Glutamatergic neuron (in vitro differentiated cells): ENCODE measurements at places on chromosomes 12 and 14. TPM values are rescaled to one million over a fixed set of nuclear protein-coding genes. Genes with fewer than 3 reads are reported as not detected.
A peak's percentile ranks its signal among the peaks of the same experiment; 100 is the strongest.

- peaks cover 11% of the 10 kb centered on the region for H3K27me3 ChIP-seq
- H3K36me3 ChIP-seq = no peaks in the 10 kb centered on the region
- no peak for DNase-seq
Observed at GRCh38 chr12:27024291-27024690, 1.9 kb downstream of the MED21 start.

RPAP3 gene
- total RNA-seq = 29.5 TPM

GRCh38 chr12:26149968-26150500 is 25.2 kb upstream of the BHLHE41 start:
- peaks cover 5% of the 10 kb centered on the region for H3K27me3 ChIP-seq
- no peak for DNase-seq
- no peak overlapping the region for H3K27ac ChIP-seq
- H3K36me3 ChIP-seq = no peaks in the 10 kb centered on the region
- H3K4me1 ChIP-seq = no peaks in the 10 kb centered on the region

FAIM2 gene
- 3.5 TPM for total RNA-seq

- peaks cover 12% of the 10 kb centered on the region for H3K36me3 ChIP-seq
- no peak overlapping the region for H3K27ac ChIP-seq
- no peak overlapping the region for H3K4me3 ChIP-seq
- peaks cover 10% of the 10 kb centered on the region for H3K27me3 ChIP-seq
Observed at GRCh38 chr12:116490471-116490870, 68.7 kb upstream of the MAP1LC3B2 start.

- DNase-seq = no peak
- H3K36me3 ChIP-seq = no peaks in the 10 kb centered on the region
- H3K4me1 ChIP-seq = no peaks in the 10 kb centered on the region
- no peak overlapping the region for H3K27ac ChIP-seq
- H3K27me3 ChIP-seq = no peaks in the 10 kb centered on the region
Observed at GRCh38 chr12:10705655-10706054, 17.5 kb downstream of the YBX3 start.

CCDC196 gene
- not detected for total RNA-seq

- H3K4me1 ChIP-seq = peaks cover 33% of the 10 kb centered on the region
- no peak for DNase-seq
- peak overlapping the region; percentile 79 for H3K27ac ChIP-seq
- H3K36me3 ChIP-seq = no peaks in the 10 kb centered on the region
- H3K27me3 ChIP-seq = no peaks in the 10 kb centered on the region
Observed at GRCh38 chr12:19971361-19972280, 396.7 kb upstream of the PDE3A start.

DNA sequence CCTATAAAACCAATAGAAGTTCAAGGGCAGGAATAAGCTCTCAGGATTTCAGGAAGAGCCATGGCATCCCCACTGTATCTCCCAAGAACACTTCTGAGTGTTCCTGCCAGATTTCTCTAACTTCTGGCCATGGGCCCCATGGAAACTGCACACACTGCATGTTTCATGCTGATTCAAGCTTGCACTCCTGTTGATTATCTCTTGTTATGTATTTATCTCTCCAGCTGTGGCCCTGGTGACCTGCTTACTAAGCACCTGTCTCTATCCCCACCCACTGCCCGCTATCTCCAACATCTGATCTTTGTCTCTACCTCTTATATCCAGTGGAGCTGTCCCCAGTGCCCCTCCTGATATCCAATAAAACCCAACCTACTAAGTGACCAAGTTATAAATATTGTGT is 285.3 kb downstream of the PDZRN4 start:
- no peaks in the 10 kb centered on the region for H3K27me3 ChIP-seq
- no peak for DNase-seq
- no peaks in the 10 kb centered on the region for H3K4me1 ChIP-seq
- H3K27ac ChIP-seq = no peak overlapping the region
- H3K36me3 ChIP-seq = no peaks in the 10 kb centered on the region

DNA sequence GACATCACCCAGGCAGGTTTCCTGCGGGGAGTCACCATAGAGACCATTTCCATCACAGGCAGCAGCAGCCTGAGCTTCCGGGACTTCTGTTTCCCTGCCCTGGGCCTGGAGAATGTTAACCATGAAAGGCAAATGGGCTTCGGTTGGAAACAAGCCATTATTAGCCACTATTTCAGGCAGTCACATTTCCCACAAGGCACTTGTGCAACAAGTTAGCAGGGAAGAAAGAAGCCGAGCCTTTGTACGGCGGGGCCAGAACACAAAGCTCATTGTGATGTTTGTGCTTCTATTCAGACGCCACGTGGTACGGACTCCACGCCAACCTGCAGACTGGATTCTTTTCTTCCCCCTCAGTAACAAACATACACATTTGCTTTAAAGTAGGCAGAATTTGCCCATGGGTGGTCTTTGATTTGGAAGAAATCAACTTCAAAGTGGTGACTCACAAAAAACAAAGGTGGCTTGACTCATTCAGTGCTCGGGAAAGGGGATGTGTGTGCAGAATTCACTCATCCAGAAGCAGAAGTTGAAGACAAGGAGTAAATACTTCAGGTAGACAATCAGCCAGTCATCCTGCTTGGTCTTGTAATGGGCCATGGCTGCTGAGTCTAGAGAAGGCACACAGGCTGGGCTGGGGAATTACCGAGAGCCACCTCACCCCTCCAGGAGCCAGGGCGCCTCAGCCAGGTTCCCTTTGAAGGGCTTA is 154.2 kb upstream of the PRMT8 start:
- no peak overlapping the region for H3K4me3 ChIP-seq
- H3K4me1 ChIP-seq = peaks cover 8% of the 10 kb centered on the region

RAB3IP gene
- 18.2 TPM for total RNA-seq

DNA sequence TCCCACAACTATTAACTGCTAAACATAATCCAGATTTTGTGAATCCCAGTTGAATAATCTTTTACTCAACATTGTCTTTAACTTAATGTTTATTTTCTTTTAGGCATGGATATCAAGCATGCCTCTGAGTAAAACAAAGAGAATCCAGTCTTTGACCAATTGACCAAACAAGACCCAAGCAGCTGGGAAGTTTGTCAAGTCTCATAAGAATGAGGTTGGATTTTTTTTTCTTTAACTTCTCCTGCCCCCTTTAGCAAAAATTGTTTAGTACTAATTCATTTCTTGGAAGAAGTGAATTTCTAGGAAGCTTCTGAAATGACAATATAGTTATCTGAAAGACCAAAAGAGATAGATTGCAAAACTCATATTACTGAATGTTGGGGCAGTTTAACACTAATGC is 89.9 kb downstream of the OTOGL start:
- peaks cover 8% of the 10 kb centered on the region for H3K4me1 ChIP-seq
- H3K27me3 ChIP-seq = no peaks in the 10 kb centered on the region
- no peak for DNase-seq
- H3K36me3 ChIP-seq = no peaks in the 10 kb centered on the region

DNA sequence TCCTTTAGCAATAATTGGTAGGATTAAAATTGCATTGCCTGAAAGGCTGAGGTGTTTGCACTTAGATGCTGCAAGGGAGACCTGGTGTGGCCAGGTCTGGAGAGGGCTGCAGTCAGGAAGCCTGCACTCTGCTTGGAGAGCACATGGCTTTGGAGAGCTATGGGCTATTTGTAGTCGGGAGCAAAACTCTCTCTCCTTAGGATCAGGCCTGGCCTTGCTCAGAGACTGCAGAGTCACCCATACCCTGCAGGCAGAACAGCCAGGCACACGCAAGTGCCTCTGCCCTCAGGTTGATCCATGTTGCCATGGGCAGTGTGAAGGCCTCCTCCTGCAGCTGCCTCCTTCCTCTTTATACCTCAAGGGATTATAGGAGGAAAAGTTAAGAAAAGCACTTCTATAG is 26.8 kb downstream of the CKB start:
- no peak for DNase-seq
- H3K4me1 ChIP-seq = peaks cover 7% of the 10 kb centered on the region
- no peak overlapping the region for H3K4me3 ChIP-seq
- no peak overlapping the region for H3K27ac ChIP-seq
- H3K36me3 ChIP-seq = no peaks in the 10 kb centered on the region

GRCh38 chr12:49777800-49778748 is 36.7 kb downstream of the TMBIM6 start:
- peaks cover 8% of the 10 kb centered on the region for H3K27me3 ChIP-seq
- peak; percentile 78 for DNase-seq
- H3K4me3 ChIP-seq = no peak overlapping the region
- H3K27ac ChIP-seq = peak overlapping the region; percentile 33

GRCh38 chr12:123498126-123498825 is 35.2 kb downstream of the RILPL1 start:
- H3K27me3 ChIP-seq = peaks cover 9% of the 10 kb centered on the region
- peaks cover 17% of the 10 kb centered on the region for H3K4me1 ChIP-seq
- H3K36me3 ChIP-seq = peaks cover 5% of the 10 kb centered on the region

KRT72 gene
- total RNA-seq = not detected

DNA sequence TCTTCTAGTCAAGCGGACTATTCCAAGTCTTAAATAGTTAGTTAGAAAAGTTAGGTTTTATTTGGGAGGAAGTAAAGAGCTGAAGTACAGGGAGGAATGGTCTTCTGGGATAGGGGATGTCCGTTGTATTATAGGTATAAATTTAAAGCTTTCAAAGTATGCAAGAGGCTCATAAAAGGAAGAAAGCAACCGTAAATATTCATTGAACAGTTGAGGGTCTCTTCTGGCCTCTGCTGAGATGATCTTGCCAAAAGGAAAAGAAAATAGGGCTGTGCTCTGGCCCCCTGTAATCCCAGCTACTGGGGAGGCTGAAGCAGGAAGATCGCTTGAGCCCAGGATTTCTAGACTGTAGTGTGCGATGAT is 377 bp upstream of the TIMELESS start:
- DNase-seq = no peak
- peaks cover 14% of the 10 kb centered on the region for H3K4me1 ChIP-seq
- peaks cover 2% of the 10 kb centered on the region for H3K27me3 ChIP-seq
- peak overlapping the region; percentile 90 for H3K27ac ChIP-seq

DNA sequence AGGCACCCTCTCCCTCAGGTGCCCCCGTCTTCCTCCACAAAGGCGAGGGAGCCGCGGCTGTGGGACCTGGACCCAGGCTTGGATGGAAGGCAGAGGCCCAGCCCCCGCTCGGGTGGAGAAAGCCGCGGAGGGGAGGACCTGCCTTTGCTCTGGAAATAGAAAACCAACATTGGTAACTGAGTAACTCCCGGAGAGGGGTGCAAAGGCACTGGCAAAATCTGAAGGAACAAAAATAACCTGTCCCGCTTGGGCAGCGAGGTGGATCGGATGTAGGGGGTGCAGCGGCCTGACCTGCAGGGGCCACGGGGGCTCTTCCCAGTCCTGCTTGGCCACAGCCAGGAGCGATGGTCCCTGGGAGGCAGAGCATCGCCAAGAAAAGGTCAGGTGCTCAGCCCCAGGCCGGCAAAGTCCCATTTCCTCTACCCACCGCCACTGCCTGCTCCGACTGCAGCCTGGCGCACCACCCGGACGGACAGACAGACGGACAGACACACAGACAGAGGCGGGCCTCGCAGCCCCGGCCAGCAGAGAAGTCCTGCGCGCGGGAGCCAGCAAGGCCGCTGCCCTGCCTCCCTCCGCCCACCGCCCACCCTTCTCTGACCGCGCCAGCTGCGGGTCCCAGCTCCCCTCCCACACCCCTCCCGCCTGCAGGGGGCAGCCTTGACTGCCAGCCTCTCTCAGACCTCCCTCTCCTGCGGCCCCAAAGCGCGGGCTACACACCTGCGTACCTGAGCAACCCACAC is 21.4 kb upstream of the TMEM106C start:
- no peak overlapping the region for H3K27ac ChIP-seq
- no peaks in the 10 kb centered on the region for H3K36me3 ChIP-seq
- peak; percentile 85 for DNase-seq
- H3K27me3 ChIP-seq = peaks cover 13% of the 10 kb centered on the region

LRTM2 gene
- 14.6 TPM for total RNA-seq

KERA gene
- not detected for total RNA-seq

MMP14 gene
- 162 TPM for total RNA-seq

SDSL gene
- total RNA-seq = 0.74 TPM

DNA sequence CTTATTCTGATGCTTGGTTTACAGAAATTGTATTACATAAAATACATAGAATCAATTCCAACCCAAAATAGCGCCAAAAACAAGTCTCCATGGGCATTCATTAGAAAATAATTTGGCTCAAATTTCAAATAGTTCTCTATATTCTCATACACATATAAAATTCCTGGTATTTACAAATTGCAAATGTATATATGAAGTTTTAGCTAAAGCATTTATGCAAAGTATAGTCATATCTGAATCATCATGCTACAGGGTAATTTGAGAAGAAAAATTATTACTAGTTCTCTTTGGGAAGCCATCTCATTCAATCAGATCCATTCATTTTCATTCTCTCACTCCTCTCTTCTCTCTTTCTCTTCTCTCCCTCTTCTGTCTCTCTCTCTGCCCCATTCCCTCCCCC is 257.8 kb downstream of the DPF3 start:
- no peaks in the 10 kb centered on the region for H3K4me1 ChIP-seq
- H3K36me3 ChIP-seq = peaks cover 17% of the 10 kb centered on the region
- no peaks in the 10 kb centered on the region for H3K27me3 ChIP-seq
- no peak overlapping the region for H3K4me3 ChIP-seq
- H3K27ac ChIP-seq = no peak overlapping the region

GRCh38 chr12:88243982-88244381 is 101.9 kb downstream of the TMTC3 start:
- DNase-seq = no peak
- H3K4me3 ChIP-seq = no peak overlapping the region
- no peak overlapping the region for H3K27ac ChIP-seq
- H3K27me3 ChIP-seq = no peaks in the 10 kb centered on the region
- H3K4me1 ChIP-seq = no peaks in the 10 kb centered on the region
- no peaks in the 10 kb centered on the region for H3K36me3 ChIP-seq

TAS2R7 gene
- total RNA-seq = 0.39 TPM

ST8SIA1 gene
- 22.0 TPM for total RNA-seq

KCNH5 gene
- 0.32 TPM for total RNA-seq

PRH2 gene
- total RNA-seq = not detected

GRCh38 chr14:36212987-36213386 is 36.5 kb upstream of the PTCSC3 start:
- no peaks in the 10 kb centered on the region for H3K36me3 ChIP-seq
- no peaks in the 10 kb centered on the region for H3K27me3 ChIP-seq
- DNase-seq = no peak
- H3K27ac ChIP-seq = no peak overlapping the region
- H3K4me3 ChIP-seq = no peak overlapping the region

DNA sequence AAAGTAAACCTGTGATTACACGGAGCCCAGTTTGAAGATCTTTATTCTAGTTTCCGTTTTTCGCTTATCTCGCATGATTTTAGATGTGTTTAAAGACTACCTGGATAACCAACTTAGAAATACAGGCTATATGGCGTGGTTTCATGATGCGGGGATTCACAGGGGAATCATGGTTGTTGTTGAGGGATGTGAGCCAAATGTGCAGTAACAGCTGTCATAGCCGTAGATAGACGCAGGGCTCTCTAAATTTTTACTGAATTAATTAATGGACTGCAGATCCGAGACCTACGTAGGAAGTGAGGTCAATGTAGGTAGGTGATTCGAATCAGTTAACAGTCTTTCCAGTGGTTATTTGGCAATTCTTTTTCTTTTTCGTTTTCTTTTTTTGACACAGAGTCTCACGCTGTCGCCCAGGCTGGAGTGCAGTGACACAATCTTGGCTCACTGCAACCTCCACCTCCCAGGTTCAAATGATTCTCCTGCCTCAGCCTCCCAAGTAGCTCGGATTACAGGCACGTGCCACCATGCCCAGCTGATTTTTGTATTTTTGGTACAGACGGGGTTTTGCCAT is 144.9 kb upstream of the AMIGO2 start:
- peaks cover 15% of the 10 kb centered on the region for H3K4me1 ChIP-seq
- peak overlapping the region; percentile 88 for H3K27ac ChIP-seq

GRCh38 chr12:6434205-6435140 is 10.3 kb upstream of the CD27 start:
- H3K27me3 ChIP-seq = no peaks in the 10 kb centered on the region
- H3K27ac ChIP-seq = no peak overlapping the region
- H3K4me1 ChIP-seq = peaks cover 11% of the 10 kb centered on the region
- no peak overlapping the region for H3K4me3 ChIP-seq

RDH11 gene
- total RNA-seq = 94.7 TPM
